ENCODE measurements at places on chromosomes 4 and X.

DNA sequence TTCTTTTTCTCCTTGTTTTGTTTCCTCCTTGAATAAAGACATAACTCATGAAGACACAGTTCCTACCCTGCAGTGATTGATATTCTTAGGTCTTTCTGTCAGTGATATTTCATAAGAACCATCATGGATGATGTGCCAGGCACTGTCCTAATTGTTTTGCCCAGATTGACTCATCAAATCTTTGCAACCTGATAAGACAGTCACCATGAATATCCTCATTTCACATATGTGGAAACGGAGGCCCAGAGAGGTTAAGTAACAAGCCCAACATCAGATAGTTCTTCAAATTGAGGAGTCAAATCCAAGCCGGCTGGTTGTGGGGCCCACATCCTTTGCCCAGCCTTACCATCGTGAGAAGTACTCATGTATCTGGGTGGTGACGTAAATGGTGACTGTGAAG, 69.9 kb downstream of the SEL1L3 start:
- DNase-seq = no peak

DNA sequence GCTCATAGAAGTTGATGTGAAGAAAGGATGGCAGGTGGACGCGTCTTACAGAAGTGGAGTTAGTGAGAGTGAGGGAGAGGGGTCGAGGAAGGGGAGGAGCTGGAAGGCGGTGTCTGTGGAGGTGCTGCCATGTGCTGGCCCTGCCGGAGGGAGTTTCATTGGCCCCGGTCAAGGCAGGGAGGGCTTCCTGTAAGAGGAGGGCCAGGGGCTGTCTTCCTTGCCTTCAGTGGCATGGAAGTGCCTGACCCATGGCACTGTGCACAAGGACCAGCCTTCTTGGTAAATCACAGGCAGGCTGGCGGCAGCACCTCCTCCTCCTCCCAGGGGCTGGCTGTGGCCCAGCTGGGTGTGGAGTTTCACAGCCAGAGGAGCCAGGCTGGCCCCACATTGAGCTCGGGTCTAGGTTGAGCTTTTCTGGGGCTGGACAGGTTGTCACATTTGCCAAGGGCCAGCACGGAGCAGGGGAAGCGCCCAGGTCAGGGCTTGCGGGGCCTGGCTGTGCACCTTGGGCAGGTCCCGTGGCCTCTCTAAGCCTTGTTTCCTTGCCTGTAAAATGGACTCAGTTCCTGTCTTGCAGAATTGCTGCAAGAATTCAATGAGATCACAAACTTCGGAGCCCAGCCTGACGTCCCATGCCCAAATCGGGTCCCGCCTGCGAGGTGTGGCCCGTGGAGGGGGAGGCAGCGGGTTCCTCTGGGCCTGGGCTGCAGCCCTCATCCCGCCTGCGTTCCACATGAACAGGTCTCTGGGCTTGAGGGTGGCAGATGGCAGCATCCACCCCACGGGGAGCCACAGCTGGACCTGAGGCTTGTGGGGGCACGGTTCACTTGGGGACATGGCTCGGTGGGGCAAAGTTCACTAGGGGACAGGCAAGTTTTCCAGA, 7.0 kb downstream of the HTRA3 start:
- no peak for DNase-seq

DNA sequence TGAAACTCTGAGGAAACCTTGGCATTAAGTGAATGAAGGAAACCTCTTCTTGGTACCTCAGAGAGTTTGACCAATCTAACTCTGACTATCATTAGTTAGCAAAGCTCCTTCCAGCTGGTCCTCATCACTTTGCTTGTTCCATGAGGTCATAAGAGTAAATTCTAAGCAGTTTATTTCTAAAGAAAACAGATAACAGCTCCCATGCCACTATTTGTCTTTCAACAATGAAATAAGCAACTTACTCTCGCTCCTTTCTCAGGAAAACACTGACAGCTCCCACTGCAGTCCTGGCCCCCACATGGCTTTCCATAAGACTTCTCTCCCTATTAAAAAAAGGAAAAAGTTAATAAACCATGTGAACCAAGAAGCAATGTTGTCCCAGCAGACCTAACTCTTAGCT, 127.7 kb downstream of the COL4A6 start:
- no peak for DNase-seq

DNA sequence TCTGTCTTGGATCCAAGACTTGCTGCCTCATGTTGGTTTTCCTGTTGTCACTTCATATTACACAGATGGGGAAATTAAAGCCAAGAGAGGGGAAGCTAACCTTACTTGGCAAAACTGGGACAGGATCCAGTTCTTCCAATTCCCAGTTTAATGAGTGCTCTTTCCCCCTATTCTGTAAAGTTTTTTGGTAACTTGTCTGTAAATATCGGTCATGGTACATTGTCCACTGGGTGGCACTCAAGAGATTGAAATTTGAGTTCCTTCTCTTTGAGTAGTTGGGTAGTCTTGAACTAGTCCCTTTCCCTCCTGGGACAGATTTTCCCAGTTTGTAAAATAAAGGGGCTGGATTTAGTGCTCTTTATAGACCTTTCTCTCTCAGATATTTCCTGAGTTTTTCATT, 12.4 kb upstream of the EOLA2 start:
- peak; percentile 32 for DNase-seq

DNA sequence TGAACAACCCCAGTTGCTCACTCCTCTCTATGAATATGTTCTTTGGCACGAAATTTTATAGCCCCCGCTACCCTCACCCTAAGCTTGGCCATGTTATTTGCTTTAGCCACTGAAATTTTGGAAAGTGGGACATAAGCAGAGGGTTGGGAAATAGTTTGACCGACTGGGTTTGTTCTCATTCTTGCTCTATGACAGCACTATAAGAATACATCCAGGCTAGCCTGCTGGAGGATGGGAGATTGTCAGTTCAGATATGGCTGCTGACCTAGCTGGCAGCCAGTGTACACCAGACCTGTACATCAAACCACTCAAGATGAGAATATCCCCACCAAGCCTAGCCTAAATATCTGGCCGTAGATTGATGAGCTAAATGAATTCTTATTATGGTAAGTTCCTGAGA, 298.1 kb downstream of the PDGFC start:
- DNase-seq = no peak

DNA sequence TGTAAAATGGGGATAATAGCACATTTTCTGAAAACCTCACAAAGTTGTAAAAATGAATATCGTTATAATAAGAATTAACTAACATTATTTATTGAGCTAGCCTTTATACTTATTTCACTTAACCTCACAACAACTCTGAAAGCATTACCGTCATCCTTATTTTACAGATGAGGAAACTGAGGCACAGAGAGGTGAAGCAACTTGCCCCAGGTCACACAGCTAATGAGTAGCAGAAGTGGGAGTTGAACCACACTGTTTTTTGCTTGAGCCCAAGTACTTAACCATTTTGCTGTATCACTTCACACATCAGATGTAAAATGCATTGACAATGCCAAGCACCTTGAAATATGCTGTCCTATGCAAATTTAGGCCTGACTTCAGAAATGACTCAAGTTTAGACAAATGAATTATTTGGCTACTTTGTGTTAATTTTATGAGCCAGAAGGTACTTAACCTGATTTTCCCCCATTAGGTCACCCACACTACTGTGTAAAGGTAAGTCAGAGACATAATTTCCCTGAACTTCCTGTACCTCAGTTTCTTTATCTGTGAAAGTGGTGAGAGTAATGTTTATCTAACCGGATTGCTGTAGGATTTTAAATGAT, 23.1 kb downstream of the CD40LG start:
- no peak for DNase-seq

GRCh38 chrX:84501798-84502628, at the start of gene HDX:
TSS of gene HDX (minus strand) at chrX:84502453. CDS start at chrX:84475397, 27,056 bp downstream.
- DNase-seq = peak; percentile 69

- no peak for DNase-seq
These were observed 139.6 kb downstream of the DCLK2 start for GRCh38 chr4:150217808-150218207.

GRCh38 chr4:89108091-89108490, 3.2 kb upstream of the TIGD2 start:
- DNase-seq = no peak

GRCh38 chr4:55125763-55126541, 557 bp upstream of the KDR start:
- DNase-seq = no peak

- no peak for DNase-seq
These were observed 227.2 kb downstream of the APBB2 start for GRCh38 chr4:40987151-40987550.

GRCh38 chrX:66544181-66544580, 94.7 kb downstream of the EDA2R start:
- no peak for DNase-seq

GRCh38 chr4:87356832-87357526, 34.0 kb downstream of the HSD17B11 start:
- DNase-seq = no peak

DNA sequence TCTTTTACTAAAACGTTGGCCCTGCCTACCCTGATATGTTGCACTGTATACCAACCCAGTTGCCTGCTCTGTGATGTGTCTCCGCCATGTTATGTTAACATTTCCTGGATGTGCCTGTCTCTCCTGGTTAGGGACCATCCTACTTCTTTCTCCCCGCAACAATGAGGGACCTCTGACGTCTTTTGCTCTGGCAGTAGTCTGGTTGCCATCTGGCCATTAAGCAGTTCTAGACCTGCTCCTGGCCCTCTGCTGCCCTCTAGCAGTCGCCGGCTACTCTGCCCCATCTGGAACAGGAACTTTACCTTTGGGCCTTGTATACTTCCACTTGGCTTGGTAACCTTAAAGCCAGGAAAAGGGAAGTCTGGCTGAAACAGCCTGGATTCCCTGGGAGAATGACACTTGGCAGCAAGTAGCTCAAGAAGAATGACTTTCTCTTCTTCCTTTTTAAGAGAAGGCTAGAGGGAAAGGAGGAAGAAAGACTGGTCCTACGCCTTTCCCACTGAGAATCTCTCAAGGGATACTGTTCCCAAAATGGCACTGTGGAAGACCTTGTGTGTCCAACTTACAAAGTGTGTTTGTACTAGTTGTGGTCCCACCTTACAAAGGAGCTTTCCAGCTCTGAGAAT, 63.5 kb downstream of the GPC3 start:
- no peak for DNase-seq

GRCh38 chr4:153809307-153809706, 20.4 kb upstream of the SFRP2 start:
- no peak for DNase-seq

- DNase-seq = no peak
These were observed 83.4 kb downstream of the MSN start for GRCh38 chrX:65750674-65751469.

DNA sequence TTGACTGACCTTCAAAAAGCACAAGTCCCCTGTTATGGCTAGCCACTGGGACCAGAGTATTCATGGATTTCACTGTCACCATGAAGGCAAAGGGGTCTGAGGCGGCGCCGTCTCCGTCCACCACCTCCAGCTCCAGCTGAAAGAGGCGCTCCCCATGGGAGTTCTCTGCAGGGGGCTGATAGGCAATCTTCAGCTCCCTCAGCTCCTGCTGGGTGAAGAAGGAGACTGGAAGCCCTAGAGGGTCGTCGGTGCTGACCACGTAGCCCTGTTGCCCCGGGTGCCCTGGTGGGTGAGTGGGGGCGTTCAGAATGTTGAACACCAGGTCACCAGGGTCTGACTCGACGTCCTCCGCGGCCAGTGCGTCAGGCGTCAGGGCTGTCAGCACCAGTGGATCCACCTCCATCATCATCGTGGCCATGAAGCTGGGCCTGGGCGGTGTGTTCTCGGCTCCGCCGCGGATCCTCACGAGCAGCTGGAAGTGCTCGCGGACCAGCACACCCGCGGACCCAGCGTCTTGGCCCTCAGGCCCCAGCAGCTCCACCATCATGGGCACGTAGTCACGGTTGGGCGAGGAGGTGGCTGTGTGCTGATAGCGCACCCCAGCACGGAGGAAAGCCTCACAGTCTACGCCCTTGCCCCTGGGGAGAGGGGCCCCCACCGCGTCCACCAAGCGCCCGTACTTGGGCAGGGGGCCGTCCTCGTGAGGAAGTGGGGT, 987 bp downstream of the FREM3 start:
- no peak for DNase-seq

GRCh38 chrX:1029494-1029893, 183.0 kb downstream of the CRLF2 start:
- DNase-seq = no peak

DNA sequence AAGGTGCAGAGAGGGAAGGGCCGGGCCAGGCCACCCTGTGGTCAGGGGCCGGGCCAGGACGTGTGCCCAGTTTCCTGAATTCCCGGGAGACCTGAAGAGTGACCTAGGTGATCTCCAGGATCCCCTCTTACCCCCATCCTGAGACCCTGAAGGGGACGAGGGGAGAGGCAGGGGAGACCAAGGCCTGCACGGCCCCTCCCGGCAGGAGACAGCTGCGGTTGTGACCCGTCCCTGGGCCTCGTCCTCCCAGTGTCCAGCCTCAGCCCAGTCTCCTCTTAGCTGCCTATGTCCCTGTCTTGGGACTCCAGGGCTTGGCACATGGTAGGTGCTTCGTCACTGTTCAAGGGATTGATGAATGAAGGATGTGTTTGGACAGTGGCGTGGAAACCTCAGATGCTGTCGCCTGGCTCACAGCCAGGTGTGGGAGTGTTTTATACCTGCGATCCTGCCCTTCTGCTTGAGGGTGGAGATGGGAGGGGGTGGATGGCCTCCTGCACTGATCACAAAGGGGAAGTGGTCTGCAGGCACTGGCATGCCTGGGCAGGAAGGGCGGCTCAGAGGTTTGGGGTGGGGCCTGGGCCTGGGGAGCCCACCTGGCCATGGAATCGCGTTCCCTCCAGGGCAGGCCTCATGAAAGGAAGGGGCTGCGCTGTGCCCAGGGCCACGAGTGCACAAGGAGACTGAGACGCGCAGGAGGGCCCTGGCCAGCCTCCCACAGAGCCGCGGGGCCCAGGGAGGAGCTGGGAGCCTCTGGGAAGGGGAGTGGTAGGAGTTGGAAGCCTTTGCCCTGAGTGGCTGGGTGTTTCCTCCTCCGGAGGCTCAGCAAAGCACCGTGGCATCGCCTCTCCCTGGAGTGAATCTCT, 6.9 kb downstream of the SH3TC1 start:
- DNase-seq = no peak

DNA sequence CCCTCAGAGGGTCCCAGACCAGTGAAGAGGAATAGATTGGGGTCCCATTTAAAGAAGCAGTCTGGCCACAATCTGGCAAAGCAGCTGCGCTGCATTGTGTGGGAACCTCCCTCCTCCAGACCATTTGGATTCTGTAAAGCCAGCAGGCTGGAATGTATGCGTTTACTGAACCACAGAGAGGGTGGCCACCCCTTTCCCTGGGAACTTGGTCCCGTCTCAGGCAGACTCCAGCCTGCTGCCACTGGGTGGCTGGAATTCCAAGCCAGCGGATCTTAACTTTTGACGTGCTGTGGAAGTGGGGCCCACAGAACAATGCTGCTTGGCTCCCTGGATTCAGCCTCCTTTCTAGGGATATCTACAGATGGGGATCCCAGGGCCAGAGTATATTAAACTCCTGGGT, 307.2 kb downstream of the DACH2 start:
- no peak for DNase-seq

All from astrocyte of the cerebellum (primary cell).